Left colon (tissue), 2 donors: ENCODE measurements at places on chromosomes 7 and 10.

GRCh38 chr7:131130324-131130723 is 197.4 kb upstream of the MKLN1 start:
- DNase-seq = no peak

- DNase-seq = no peak
Measured at GRCh38 chr10:44860811-44861736, 50.1 kb upstream of the TMEM72 start.

GRCh38 chr7:26208040-26208439 is 6.5 kb downstream of the CBX3 start:
- no peak for DNase-seq

DNA sequence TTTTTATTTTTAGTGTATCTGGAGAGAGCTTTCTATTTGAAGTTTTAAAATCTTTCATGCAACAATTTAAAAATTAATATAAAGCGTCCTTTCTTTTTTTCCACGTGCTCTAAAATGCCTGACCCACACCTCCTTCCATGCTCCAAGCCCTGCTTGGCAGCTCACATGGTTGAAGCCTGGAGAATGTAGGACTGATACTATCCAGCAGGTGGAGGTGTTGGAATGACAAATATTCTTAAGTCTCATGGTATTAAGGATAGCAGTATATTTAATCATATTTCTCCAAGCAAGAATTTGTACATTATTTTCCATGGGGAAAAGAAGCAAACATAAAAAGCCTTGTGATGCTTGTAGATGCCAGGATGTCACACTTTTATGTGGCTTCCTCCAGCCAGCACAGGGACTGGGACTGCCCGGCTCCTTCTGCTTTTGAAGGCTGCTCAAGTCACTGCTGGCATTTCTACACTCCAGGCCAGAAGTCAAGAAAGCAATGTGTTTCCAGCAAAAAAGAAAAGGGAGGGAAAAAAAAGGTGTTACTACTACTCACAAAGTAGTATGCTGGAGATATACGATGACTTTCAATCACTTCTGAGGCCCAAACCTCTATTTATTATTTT is 49.7 kb downstream of the BZW2 start:
- no peak for DNase-seq

GRCh38 chr10:121754666-121755065 is 156.4 kb upstream of the FGFR2 start:
- DNase-seq = no peak

DNA sequence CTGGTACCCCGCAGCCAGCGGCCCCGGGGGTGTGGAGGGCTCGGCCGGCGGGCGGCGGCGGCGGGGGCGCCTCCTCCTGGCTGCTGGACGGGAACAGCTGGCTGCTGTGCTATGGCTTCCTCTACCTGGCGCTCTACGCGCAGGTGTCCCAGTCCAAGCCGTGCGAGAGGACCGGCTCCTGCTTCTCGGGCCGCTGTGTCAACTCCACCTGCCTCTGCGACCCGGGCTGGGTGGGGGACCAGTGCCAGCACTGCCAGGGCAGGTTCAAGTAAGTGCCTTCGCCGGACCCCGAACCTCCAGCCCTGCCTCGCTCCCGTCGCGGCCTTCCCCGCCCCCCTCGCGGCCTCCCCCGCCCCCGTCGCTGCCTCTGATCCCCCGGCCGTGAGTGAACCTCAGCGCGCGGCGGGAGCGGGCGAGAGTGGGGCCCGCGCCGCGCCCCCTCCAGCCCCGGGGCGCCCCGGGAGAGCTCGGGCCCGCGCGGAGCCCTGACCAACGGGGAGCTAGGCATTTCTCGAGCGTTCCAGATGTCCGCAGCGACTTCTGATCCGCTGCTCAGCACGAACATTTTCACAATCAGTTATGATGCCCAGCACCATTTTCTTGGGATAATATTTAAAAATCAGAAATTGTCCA is 727 bp downstream of the ATRNL1 start:
- DNase-seq = no peak

DNA sequence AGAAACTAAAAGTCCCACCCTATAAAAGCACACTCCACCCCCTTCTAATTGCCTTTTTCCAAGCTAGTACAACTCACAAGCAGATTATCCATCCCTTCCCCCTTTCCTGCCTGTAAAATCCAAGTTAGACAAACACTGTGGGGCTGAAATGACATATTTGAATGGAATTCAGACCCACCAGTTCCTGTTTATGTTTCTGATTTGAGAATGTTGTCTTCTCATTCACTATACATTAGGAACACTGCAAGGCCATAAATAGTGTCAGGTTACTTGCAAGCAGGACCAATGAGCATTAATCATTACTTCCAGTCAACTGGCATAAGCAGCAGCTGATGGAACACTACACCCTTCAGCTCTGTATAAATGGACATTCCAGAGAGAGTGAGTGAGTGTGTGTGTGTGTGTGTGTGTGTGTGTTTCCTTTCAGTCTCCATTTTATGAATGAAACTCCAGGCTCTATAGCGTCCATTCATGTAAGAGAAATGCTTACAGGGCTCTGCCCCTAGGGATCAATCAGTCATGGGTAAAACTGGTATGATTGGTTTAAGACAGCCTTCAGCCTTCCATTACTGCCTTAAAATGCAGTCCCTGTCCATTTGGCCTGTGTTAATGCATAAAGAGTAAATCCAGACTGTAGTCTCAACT is 69.3 kb downstream of the ETV1 start:
- DNase-seq = no peak

DNA sequence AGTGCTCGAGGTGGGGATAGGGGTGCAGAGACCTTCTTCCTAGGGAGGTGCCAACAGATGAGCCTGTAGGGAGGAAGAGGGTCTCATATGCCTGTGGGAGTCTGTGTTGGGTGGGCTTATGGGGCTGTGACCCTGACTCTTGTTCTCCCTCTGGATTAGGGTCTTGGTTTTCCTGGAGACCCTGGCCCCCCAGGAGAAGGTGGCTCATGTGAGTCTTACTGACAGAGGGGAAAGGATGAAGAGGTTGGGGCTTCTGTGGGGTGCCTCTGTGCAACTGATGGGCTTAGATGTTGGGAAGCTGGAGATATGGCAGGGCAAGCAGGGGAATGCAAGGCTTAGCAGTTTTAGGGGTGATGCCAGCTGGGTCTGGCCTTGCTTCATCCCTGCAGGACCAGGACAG is 20.2 kb upstream of the VOPP1 start:
- no peak for DNase-seq

GRCh38 chr7:44186736-44187135 is 2.5 kb downstream of the GCK start:
- DNase-seq = no peak

- no peak for DNase-seq
Measured at GRCh38 chr10:85657476-85658113, 709.0 kb downstream of the GRID1 start.

DNA sequence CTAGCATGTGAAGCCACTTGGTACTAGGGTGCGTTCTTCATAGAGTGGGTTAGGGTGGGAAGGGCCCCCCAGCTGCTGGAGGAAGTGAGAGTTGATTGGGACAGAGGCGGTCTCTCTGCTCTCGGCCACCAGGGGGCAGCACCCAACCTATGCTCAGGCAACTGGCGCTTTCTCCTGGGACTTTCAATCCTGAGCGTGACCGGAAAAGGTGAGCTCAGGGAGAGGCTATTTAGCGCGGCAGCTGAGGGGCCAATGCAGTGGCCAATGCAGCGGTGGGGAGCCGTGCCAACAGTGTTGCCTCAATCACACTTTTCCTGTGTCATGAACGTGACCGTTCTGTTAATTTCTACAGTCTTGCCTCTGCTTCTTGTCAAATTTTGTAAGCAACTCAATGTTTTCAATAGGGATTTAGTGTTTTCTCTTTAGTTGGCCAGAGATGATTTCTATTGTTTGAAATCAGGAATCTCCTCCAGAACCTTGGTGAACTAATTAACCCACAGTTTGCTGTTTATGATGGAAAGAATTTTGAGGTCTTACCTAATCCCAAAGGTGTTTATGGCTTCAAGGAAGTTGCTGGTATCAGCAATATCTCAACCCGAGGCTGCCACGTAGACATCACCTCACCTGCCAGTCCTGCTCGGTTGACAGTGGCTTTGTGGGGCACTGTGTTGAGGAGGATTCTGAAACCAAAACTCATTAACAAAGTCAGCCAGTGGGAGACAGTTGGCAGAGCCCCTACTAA is 67.9 kb upstream of the PDZD8 start:
- peak; percentile 86 for DNase-seq

- DNase-seq = no peak
Measured at GRCh38 chr7:117550625-117551024, 70.8 kb downstream of the CFTR start.

GRCh38 chr10:23157691-23158369 is 34.3 kb upstream of the PTF1A start:
- DNase-seq = no peak

DNA sequence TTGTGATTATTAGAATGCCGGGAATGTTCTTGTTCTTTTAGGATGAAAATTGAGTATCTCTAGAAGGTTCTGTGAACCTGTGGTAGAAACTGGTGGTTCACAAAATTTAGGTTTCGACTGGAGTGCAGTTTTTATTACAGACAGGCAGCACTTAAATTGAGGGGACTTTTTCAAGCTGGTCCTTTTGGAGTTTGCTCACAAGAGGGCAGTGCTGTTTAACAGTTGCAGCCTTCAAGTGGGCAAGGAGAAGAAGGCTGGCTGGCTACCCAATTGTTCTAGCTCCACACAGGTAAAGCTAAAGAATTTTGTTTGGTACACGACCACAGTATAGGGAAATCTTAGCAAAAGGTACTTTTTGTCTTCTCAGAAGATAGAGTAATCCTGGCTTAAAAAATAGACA is 233.6 kb downstream of the SNX13 start:
- DNase-seq = no peak

DNA sequence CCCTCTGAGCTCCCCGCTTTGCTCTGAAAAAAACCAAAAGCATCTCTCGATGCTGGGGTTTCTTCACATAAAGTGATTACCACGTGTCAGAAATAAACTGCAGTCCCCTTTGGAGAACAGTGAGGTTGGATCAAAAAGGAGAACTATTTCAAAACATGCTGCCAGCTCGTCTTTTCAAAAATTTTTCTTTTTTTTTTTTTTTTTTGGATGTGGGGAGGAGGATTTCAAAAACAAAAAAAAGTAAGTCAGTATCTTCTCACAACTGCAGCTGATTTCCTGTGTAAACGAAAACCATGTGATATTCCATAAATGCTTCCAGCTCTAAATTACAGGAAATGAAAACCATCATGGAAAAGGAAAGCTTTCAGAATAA is 155.0 kb upstream of the LYZL2 start:
- DNase-seq = no peak

- peak; percentile 53 for DNase-seq
Measured at GRCh38 chr10:99560277-99561126, 27.8 kb downstream of the NKX2-3 start.

DNA sequence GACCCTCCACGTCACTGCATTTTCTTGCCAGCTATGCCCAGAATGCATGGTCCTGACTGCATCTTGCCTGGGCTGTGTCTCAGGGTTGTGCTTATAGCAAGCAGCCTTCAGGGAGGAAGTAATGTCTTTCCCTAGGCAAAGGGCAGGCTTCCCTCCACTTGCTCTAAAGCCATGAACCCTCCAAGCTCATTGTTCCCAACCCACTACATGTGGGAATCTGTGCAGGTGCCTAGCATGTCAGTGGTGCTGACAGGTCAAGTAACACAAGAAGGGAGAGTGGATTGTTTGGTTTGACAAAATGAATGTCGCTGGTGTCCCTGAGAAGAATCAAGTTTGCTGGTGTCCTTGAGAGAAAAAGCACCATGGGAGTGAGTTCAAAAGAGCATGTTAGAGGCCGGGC is 53.9 kb upstream of the UCN3 start:
- no peak for DNase-seq

DNA sequence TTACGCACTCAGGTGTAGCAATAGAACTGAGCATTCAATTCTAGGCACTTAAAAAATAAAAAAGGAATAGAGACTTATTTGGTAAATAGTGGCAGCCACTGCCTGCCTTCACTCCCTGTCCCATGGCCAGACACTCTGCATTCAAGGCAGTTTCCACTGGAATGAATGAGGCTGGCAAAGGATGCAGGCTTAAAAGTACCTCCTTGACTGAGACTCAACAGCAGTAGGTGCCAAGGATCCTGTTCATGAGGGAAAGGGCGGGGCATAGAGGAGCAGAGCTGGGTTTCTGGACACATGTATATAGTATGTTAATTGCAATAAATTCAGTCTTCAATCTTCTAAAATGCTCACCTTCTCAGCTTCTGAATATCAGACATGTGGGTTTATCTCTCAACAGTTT is 242.6 kb downstream of the PHF14 start:
- no peak for DNase-seq

GRCh38 chr10:93397020-93397419 is 85.1 kb downstream of the MYOF start:
- DNase-seq = no peak

DNA sequence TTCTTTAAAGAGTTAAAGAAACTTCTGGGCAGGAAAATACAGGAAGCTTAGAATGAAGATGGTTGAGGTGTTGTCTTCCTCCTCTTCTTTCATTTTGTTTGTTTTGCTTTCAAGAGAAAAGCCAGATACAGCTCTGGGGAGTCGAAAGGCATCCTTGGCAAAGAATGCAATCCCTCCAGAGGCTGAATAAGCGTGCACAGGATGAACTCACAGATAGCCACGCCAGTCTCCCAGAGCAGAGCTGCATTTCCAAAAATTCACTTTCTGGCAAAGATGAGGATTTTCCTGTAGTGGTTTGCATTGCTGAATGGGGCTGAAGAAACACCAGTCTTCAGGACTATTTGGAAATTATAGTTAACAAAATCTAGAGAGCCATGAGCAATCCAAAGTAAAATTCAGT is 336.4 kb downstream of the NRG3 start:
- DNase-seq = no peak

GRCh38 chr10:92103376-92104090 is 180.0 kb downstream of the BTAF1 start:
- no peak for DNase-seq

- DNase-seq = no peak
Measured at GRCh38 chr10:97307866-97308780, 10.9 kb upstream of the FRAT1 start.

- DNase-seq = no peak
Measured at GRCh38 chr7:90613088-90613498, 17.0 kb downstream of the CDK14 start.

- DNase-seq = no peak
Measured at GRCh38 chr7:31633467-31633866, 53.5 kb upstream of the PPP1R17 start.
